ENCODE measurements at places on chromosomes 7 and 10.

- DNase-seq = no peak
Measured at GRCh38 chr7:159115601-159116501, 28.8 kb downstream of the VIPR2 start.

- no peak for DNase-seq
Measured at GRCh38 chr10:18100669-18101068, 39.6 kb upstream of the CACNB2 start.

- no peak for DNase-seq
Measured at GRCh38 chr10:117603726-117604125, 61.2 kb downstream of the EMX2 start.

DNA sequence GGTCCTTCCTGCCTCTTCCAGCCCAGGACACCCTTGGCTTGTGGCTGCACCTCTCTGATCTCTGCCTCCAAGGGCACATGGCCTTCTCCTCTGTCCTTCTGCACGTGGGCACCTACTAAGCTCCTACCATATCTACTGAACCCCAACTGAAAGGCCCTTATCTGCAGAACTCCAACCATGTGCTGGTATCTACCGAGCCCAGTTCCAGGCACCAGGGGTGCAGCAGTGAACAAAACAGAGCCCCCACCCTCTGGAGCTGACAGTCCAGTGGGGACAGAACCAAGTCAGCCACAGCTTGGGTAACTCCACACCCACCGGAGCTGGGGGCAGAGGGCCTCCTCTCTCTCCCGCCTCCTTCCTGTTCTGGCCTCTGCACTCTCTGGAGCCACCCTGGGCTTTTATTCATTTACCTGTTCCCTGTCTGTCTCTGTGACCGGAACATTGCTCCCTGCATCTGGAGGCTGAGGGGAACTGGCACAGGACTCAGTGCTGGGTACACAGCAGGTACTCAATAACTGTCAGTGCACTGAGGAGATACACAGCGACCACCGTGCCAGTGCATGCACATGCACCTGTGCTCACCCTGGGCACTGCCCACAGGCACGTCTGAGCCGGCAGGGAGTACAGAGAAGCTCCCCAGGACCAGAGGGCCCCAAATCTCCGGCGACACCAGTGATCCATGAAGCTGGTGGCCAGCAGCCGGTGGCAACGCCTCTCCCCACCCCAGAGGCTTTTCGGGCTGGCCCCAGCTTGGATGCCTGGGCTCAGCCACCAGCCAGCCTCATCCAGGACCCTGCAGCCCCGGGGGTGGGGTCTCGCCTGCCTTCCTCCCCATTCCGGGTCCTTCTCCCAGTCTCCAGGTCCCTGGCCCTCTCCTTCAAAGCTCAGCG, 2.0 kb downstream of the MICALL2 start:
- no peak for DNase-seq

GRCh38 chr10:111079781-111080180, 3.0 kb downstream of the ADRA2A start:
- DNase-seq = no peak

DNA sequence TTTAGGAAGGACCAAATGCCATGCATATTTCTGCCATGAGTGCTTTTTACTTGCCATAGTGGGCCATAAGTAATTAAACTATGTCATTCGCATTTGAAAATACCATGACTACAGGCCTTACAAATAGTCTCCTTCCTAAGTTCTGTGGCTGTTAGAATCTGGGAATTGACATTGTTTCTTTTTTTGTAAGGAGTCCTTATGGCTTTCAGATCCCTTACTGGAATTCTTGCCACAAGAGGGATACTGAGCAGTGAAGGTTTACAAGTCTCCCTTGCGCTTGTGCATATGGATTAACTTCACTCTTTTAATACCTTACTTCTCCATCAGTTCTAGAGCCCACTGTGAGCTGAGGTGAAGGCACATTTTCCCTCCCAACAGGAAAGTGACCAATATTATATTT, 166.0 kb downstream of the NRG3 start:
- no peak for DNase-seq

DNA sequence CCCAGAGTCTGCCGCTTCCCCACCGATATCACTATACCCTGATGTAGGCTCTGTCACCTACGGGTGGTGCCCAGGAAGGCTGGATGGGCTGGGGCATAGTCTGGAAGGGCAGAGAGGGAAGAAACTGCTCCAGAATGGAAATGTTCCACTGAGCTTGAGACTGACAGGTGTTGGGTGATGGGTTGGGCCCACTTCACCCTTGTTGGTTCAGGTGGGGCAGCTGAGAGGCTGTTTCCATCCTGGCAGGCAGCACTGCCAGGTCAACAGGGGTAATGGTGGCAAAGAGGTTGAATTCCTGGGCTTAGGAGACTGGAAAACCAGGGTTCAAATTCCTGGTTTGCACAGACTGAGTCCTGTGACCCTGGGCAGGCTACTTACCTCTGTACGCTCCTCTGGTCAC, 28.5 kb upstream of the FRAT2 start:
- DNase-seq = no peak

DNA sequence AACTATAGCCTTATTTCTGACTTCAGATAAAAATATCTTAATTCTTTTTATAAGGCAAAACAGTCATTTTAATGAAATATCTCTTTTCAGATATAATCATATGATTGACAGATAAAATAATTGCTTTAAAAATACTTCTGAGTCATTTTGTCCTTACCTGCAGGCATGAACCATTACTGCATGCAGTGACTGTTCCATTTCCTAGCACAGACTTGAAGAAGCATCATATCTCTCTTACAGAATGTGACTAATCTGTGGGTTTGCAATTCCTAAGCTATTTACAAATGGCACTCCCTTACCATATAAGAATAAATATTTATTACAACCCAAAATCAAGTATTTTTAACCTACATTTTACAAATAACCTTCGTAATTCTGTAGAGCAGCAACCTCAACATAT, 120.7 kb downstream of the SRPK2 start:
- DNase-seq = no peak

DNA sequence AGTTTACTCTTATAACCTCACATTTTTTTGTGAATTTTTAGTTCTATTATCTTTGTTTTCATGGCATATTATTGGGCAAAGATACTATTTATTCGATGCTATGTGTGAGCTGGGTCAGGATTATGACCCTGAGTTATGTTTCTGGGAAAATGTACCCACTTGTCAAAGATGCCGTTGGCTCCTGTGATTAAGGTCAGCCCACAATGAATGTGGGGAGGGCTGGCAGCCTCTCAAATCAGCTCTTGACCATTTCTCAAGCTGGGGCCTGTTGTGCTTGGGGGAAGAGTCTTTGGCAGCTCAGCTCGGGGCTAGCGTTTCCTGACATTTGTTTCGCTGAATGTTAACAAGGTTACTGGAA, 97.5 kb downstream of the TCF7L2 start:
- no peak for DNase-seq

DNA sequence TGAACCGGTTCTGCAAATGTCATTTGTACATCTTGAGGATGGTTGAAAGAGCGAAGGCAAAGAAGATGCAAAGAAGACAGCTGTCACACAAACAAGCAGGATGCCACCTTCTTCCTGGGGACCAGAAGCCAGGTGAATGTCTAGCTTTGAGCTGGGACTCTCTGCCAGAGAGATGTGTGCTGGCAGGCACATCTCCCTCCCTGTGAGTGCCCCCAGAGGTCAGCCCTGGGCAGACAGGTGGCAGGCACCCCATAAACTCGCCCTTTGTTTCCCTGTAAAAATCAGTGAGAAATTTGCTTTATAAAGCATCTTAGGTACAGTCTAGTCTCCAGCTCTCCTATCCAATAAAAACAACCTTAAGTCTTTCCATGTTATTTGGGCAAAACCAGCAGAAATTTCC, 2.6 kb upstream of the TCERG1L start:
- DNase-seq = no peak

DNA sequence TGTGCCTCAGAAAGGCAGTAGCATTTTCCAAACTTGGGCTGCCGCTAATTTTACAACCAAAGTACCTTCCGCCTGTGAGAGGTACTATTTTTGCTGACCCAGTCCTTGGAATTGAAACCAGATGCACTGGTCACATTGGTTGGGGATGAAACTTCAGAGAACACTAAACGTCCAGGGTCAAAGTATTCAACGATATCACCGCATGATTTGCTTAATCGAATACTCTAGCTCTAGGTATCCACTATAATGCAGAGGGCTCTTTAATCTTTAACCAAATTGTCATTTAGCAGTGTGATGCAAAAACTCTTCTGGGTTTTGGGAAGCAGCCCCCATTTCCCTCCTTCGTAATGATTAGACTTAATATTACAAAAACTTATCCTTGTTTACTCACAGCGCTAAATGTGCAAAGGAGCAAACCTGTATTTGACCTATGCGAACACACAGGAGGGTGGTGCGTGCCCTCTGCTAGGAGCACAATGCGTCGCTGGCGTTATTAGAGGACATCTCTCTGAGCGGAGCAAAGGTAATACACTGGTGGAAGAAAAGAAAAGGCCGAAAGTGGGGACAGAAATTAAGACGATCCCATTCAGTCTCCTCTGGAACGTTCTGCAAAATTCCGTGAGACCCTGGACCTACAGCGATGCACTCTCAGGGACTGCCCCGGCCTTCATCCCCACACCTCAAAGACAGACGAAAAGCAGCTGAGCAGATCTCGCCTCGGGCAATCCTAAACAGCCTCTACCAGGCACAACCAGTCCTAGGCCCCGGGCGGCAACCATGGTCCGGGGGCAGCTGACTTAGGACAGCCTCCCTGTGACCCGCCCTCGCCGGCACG, 916 bp upstream of the EEPD1 start:
- DNase-seq = no peak

- no peak for DNase-seq
Measured at GRCh38 chr7:25885057-25885576, 266.9 kb upstream of the NFE2L3 start.

GRCh38 chr7:77313085-77313484, 103.1 kb downstream of the GSAP start:
- DNase-seq = no peak

DNA sequence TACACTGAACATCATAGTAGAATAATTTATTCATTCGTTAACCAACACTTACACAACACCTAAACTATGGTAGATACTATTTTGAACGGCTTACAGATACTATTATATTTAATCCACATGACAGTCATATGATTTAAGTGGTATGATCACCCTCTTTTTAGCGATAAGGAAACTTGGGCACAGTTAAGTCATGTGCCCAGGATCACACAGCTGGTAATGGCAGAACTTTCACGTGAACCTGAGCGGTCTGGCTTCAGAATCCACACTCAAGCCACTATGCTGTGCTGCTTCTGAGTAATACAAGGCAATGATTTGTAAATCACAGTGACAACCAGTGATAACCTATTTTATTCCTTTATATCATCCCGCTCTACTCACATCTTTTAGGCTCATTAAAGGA, 99.1 kb downstream of the CELF2 start:
- no peak for DNase-seq

DNA sequence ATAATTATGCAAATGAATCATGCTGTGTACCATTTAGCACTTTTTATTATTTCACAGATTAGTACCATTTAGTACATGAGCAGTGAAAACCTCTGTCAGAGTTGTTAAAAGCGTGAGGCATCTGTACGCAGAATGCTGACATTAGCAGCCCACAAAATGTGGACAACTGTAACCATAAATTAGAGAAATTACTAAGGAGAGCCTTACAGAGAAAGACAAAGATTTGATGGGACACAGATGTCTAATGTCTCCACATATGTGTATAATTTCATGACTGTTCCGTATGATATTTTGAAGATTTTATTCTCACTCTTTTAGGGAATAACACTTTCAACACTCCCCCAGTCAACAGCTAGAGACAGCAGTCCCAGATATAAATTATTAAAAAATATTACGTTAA, 414.0 kb upstream of the ANKRD30A start:
- no peak for DNase-seq

Data from brain pericyte (primary cell).